T1000 (cell line): ENCODE measurements at places on chromosomes 1 and 21.

DNA sequence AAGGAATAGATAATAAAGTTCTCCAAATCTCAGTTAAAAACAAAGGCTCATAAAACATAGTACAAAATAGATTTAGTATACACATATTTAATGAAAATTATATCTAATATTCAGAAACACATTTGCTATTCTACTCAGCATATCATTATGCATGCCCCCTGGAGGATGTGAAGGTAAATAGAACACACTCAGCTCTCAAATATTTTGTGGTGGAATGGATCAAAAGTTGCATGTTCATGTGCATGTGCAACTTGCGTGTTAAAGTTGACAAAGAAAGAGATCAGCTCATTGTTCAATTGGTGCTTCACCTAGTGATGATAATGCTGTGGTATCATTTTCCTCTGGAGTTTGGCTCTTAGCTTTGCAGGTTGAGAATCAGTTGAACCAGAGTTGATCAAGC lies 4.9 kb upstream of the ZNF644 start:
- no peak for DNase-seq

DNA sequence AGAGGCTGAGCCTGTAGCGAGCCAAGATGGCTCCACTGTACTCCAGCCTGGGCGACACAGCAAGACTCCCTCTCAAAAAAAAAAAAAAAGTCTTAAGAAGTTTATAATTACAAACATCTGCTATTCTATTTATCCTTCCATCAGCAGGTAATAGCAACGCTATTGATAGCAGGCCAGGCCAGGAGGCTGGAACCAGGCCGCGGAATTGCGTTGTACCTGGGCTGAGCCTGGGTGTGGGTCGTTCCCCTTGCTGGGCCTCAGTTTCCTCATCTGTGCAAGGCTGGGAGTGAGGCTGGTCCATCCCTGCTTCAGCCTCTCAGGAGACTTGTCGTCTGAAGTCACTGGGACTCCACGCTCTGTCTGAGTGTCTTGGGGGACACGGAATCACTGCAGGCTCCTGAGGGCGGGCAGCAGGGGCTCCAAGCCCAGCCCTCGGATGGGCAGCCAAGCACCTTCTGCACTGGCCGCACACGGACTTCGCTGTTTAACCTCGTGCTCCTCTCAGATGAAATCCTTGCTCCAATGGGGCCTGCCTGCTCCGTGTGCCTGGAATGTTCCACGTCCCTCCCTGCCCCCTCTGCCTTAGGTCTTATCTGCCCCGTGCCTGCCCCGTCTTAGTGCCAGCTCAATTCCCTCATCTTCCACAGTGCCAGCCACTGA lies 103.9 kb upstream of the C1orf174 start:
- DNase-seq = no peak

DNA sequence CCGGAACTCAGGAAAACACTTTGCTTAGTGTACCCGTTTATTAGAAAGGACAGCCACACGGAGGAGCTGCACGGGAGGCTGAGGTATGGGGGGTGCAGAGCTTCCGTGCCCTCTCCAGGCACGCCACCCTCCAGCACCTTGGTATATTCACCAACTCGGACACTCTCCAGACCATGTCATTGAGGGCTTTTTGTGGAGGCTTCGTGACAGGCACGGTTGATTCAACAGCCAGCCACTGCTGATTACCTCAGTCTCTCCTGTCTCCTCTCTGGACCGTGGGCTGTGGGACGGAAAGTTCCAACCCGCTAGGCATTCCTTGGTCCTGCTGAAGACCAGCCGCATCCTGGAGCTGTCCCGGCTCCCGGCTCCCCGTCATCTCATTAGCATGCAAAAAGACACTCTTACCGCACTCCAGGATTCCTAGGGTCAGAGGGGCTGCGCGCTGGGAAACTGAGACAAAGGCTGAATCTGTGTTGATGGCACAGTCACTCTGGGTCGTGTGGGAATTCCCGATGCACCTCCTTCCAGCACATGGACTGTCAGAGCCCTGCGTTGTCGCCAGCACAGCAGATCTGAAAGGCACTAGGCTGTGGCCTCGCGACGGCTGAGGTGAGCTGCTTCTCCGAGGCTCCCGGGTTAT lies 65.6 kb downstream of the PRKCZ start:
- DNase-seq = no peak

DNA sequence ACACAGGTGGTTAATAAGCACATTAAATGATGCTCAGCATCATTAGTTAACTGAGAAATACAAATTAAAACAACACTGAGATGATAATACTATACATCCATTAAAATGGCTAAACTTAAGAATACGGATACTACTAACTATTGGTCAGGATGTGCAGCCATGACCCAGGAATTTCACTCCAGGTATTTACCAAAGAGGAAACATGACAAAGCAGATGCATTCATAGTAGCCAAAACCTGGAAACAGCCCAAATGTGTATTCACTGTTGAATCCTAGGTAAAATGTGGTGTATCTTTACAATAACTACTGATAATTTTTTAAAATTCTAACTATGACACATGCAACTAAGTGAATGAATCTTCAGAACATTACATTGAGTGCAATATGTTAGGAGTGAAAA lies 73.0 kb downstream of the PTPRC start:
- no peak for DNase-seq

DNA sequence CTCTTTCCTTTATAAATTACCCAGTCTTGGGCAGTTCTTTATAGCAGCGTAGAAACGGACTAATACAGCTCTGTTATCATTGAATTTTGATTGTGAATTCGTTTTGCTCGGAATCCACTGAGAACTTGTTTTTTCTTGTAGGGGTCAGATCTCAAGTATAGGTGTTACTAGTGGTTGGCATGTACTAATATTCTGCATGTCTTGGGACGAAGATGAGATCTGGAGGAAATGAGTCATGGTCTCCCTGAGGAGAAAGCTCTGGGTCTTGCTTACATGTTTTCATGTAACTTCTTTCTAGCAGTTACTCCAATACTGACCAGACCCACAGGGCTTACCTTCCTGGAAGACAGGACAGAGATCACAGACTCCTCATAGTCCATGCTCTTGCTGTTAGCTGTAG lies 30.3 kb downstream of the ZSCAN20 start:
- no peak for DNase-seq

GRCh38 chr1:205229916-205230700 lies 2.4 kb downstream of the TMCC2 start:
- DNase-seq = no peak

DNA sequence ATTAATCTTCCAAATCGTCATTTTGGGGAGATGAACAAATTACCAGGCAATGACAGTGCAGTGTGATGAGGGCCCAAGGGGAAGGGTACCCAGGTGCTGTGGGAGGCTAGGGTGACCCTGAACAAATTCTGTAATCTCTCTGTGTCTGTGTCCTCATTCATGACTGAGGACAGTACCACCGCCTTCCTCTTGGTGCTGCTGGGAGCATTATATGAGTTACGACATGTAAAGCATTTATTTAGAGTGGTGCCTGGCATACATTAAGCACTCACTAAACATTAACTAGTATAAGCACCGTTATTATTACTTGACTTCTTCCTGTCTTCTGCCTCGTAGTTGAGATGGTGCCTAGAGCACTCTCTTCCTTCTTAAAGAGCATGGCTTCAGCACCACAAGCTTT lies 468.2 kb upstream of the VAMP3 start:
- DNase-seq = no peak

GRCh38 chr1:202605515-202605914 lies 104.7 kb downstream of the SYT2 start:
- DNase-seq = no peak

DNA sequence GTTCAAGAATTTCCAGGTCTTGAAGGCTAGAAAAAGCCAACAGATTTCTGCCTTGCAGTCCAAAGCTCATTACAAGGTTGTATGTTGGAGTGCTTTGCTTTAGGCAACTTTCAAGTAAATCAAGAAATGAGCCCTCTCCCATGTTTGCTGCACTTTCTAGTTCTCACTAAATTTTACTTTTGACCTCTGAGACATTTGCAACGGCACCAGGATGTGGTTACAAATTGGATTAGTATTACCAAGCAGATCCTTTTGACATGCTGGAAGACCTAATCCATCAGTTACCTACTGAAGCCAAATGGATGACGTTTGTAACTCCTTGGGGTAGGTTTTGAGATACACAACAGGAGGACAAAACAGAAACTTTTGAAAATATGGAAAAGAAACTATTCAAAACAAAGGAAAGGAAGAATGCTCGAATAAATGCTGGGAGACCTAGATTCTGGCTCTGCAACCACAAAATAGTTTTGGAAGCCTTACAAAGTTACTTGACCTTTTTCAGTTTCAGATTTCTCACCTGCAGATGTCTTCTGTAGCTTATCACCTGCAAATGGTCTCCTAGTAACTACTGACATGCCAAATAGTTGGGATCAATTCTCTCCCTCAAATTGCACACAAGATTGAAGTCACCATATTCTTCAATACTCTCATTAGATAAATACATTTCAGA lies 251.7 kb upstream of the ADGRL2 start:
- no peak for DNase-seq
